Chondrocyte (in vitro differentiated cells): ENCODE measurements at places on chromosomes 6 and 20.

DNA sequence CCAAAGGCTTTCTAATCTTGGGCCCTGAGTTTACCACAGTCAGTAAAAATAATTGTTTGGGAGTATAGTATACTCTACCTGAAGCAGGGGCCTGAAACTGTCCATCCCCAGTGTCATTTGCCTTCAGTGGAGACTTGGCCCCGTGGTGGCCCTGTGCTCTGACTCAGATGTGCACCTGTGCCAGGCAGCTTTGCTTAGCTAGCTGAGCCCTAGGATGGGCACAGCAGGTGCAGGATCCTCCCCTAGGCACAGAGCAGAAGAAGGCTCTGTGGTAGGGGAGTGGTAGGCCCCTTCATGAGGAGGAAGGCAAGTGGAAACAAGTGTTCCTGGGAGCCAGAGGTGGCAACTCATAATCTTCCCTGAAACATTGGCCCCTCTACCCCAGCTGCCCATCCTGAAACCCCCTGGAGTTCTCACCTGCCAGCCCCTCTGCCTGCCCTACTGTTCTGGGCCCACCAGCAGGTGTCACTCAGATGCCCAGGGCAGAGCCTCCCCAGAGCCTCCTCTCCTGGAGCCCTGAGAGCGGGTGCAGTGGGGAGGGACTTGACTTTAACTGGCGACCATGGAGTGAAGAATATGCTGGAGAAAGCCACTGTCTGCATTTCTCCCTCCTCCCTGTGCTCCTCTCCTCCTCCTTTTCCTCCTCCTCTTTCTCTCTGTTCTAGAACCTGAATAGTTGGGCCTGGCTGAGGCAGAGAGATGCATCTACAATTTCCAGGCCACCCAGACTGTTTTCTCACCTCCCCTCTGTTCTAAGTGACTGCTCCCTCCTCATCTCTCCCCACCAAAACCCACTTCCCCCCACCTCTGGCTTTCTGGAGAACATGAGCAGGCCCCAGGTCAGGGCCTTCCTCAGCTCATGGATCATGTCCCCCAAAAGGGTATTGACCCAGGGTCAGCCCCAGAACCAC is 2.9 kb downstream of the CPNE5 start:
- no peak for DNase-seq

DNA sequence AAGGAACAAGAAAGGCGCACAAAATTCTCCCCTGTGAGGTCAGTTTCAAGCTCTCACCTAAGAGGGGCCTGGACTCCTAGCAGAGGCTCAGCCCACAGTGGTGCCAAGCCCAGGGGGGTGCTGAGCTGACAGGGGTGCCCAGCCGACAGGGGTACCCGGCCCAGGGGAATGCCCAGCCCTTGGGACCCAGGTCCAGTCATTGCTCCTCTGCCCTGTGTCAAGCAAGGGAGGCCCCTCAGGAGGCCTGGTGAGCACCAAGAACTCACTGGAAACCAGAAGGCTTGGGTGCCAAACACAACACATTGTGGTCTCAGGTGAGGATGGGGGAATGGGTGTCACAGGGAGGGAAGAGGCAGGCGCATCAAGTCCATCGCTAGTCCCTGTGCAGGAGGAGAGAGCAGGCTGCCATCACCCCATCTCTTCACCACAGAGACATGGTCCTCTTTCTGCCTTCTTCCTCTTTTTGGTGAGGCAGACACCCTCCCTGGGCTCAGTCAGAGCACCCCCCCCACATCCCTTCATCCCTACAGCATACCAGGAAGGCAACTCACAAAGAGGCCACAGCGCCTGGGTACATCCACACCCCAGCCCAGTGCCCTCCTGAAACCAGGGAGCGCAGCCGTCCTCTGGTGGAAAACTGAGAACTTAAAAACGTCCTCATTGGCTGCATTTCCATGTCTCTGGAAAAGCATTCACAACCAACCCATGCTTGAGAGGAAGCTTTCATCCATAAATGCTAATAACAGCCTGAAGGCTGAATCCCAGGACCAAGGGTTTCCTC is 111.3 kb downstream of the BANF2 start:
- DNase-seq = no peak

DNA sequence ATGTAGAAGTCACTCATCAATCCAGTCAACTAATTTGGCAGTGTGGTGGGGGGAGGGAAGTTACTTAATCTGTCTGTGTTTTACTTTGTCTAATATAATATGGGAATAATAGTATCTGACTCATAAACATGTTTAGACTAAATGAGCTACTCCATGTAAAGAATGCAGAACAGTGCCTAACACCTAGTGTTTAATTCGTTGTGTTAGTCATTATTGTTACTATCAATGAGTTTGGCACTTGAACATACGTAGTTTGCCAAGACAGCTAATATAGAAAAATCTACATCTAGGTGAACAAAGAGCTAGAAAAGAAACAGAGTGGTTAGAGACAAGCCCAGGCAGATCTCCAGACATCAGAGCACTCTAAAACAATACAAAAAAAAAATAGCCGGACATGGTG is 49.1 kb downstream of the IRAK1BP1 start:
- no peak for DNase-seq

- no peak for DNase-seq
Measured at GRCh38 chr6:131947986-131948661, 3.0 kb downstream of the CCN2 start.

- no peak for DNase-seq
Measured at GRCh38 chr6:149821492-149821891, 42.7 kb downstream of the LRP11 start.

DNA sequence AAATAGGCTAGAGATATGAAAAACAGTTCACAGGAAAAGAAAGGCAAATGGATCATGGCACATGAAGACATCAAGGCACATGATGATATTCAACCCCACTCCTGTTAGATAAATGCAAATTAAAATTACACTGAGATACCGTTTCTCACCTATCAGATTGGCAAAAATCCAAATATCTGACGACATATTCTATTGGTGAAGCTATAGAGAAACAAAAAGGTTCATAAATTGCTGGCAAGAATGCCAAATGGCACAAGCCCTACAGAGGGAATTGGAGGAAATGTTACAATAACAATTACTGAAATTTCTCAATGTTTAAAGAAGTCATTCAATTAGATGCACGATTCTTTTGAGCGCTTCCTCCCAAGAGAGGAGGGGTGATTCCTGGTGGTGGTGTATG is 45.3 kb upstream of the DSN1 start:
- DNase-seq = no peak

- no peak for DNase-seq
Measured at GRCh38 chr6:135306740-135307420, 125.8 kb downstream of the MYB start.

- DNase-seq = no peak
Measured at GRCh38 chr6:116528133-116528532, 16.7 kb downstream of the CALHM5 start.

GRCh38 chr6:36150283-36150682 is 20.0 kb downstream of the MAPK13 start:
- DNase-seq = no peak

DNA sequence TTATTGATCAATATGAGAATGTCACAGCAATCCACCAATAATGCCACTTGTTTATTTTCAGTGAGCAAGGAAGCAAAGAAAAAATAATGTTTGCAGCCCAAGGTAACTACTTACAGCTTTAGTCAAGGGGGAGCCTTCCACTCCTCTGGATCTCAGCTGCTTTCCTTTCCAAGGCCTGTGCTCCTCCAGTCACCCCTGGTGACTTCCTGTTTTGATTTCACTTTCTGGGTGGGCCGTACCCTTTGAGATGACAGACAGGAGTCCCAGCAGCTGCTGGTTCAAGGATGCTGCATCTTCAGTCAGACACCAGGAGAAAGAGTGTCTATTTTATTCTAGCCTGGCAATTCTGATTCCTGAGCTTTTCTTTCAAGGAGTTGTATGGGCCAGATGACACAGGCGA is 5.6 kb upstream of the VNN2 start:
- DNase-seq = no peak

GRCh38 chr6:168385858-168386735 is 54.9 kb upstream of the SMOC2 start:
- no peak for DNase-seq

GRCh38 chr6:139219271-139219729 is 72.5 kb downstream of the TXLNB start:
- DNase-seq = no peak

GRCh38 chr6:90870561-90870960 is 283.7 kb upstream of the MAP3K7 start:
- no peak for DNase-seq

GRCh38 chr20:17316316-17317038 is 89.6 kb downstream of the PCSK2 start:
- no peak for DNase-seq

DNA sequence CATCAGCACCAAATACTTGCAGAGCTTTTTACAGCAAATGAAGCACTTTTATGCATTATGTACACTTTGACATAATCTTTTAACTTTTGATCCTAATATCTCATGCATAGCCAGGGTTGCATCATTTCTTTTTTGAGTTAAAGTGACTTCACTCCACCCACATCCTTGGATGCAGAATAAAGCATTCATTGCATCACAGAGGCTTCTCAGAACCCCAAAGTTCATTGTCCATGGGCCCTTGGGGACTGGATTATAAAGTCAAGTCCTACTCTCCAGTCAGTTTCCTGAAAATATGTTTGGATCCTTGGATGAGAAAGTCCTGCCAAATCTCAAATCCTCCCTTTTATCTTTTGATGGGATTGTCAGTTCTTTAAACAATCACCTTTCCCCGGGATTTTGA is 10.6 kb upstream of the EFHC1 start:
- no peak for DNase-seq
